ENCODE measurements at places on chromosomes 12 and 14.

- no peak for DNase-seq
These were observed 5.4 kb upstream of the EML5 start for GRCh38 chr14:88798156-88798555.

GRCh38 chr14:90831821-90832220 lies 15.6 kb upstream of the TTC7B start:
- DNase-seq: no peak

DNA sequence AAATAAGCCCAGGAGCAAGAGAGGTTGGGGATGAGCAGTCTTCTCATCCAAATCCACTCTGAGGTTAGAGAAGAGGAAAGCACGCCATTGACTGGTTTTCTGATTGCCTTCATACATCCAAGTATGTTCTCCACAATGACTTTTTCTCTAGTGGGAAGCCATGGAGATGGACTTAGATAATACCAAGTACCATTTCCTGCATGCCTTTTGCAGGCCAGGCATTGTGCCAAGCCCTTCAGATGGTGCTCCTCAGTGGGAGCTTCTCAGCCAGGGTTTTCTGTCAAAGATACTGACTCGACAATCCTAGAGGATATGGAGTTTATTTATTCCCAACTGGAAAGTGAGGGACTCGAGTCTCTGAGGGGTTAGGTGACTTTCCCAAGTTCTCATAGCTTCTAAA lies 218.0 kb downstream of the ZFP36L1 start:
- no peak for DNase-seq

DNA sequence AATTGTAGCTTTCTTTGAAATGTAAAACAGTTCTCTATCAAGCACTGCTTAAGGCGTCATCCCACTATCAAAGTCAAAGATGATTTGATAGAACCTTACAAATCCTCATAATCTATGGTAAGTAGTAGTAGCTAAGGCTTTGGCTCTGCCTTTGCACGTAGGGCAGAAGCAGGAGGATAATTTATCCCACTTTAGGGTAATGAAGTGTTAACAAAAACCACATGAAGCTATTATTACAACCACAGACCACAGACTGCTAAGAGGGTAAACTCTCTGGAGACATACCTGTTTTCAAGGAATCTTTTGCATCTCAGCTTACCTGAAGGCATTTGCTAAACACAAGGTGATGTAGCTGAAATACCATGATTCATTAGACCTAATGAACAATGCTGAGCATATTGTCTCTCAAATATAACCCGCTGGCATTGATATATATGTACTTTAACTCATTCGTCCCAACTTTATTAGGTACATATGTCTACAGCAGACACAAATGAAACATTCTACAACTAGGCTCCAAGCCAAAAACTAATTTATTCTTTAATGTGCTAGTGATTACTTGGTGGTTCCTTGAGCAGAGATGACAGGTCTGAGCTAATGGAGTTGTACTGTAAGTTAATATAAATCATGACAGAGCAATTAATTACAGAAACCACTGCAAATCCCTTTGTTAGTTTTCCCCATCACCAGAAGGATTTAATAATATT lies 368.8 kb downstream of the ETNK1 start:
- no peak for DNase-seq

- DNase-seq: no peak
These were observed 21.3 kb downstream of the ACTN1 start for GRCh38 chr14:68957775-68958174.

DNA sequence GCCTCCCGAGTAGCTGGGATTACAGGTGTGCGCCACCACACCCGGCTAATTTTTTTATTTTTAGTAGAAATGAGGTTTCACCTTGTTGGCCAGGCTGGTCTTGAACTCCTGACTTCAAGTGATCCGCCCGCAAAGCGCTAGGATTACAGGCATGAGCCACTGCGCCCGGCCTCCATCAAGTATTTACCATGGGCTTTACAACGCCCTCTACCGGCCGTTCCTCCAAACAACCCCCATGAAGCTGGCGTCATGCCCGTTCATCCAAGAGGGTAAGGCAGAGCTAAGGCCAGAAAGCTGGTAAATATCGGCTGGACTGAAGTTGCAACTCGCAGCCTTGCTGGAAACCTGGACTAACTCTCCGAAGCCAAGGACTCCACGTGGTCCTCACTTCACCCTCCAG lies 41.6 kb downstream of the RNF34 start:
- DNase-seq: no peak

DNA sequence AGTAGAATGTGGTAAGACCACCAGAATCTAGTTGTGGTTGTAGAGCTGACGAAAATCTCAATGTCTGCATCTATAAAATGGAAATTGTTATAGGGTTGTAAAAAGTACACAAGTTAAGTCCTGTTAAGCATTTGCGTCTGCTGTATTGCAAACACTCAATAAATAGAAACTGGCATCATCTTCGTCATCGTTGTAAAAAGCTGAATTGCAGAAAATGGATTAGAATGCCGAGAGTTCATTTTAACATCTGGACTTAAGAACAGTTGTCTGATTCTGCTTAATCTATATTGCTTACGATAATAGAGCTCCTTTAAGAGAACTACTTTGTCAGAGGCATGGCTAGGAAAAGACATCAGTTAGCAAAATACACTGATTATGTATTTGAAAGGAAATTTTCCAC lies 33.2 kb downstream of the KCNMB4 start:
- no peak for DNase-seq

Measured in NCI-H1930 (cell line).